ENCODE measurements at places on chromosomes 7 and 10.

GRCh38 chr7:44121761-44122420, 1.5 kb downstream of the POLD2 start:
- DNase-seq = no peak

- no peak for DNase-seq
Measured at GRCh38 chr10:88941026-88941425, 11.5 kb downstream of the ACTA2 start.

GRCh38 chr10:112137154-112137987, 46.2 kb downstream of the GPAM start:
- peak; percentile 79 for DNase-seq

DNA sequence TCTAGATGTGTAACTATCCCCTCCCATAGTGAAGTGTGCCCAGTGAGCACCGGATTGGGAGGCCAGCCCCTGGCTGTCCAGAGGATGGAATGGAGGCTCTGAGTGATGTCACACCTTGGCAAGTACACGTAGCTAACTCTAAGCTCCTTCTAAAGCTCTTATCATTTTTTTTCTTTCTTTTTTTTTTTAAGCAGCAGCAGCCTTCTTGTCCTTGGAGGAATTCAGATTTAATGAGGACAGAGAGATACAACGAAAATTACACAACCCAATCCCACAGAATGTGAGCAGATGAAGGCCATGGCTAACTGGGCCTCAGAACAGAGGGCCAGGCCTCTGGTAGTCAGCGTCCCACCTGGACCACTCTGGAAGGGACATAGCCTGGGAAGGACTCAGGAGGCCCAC, 11.3 kb downstream of the TNS3 start:
- DNase-seq = no peak

DNA sequence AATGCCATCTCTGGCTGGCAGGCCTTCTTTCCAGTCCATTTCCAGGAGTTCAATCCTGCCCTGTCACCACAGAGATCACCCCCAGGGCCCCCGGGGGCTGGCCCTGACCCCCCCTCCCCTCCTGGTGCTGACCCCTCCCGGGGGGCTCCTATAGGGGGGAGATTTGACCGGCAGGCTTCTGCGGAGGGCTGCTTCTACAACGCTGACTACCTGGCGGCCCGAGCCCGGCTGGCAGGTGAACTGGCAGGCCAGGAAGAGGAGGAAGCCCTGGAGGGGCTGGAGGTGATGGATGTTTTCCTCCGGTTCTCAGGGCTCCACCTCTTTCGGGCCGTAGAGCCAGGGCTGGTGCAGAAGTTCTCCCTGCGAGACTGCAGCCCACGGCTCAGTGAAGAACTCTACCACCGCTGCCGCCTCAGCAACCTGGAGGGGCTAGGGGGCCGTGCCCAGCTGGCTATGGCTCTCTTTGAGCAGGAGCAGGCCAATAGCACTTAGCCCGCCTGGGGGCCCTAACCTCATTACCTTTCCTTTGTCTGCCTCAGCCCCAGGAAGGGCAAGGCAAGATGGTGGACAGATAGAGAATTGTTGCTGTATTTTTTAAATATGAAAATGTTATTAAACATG, 6.0 kb downstream of the CHPF2 start:
- DNase-seq = no peak

GRCh38 chr7:29044554-29044953, 86.4 kb upstream of the TRIL start:
- no peak for DNase-seq

DNA sequence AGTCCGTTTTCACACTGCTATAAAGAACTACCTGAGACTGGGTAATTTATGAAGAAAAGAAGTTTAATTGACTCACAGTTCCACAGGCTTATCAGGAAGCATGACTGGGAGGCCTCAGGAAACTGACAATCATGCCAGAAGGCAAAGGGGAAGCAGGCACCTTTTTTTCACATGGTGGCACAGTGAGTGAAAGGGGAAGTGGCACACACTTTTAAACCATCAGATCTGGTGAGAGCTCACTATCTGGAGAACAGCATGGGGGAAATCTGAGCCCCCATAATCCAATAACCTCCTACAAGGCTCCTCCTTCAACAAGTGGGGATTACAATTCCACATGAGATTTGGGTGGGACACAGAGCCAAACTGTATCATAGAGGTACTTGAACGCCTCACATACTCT, 30.0 kb downstream of the AGR3 start:
- DNase-seq = no peak

GRCh38 chr10:31484431-31485135, 165.6 kb downstream of the ZEB1 start:
- no peak for DNase-seq
